ENCODE measurements at places on chromosomes 6 and 20.

DNA sequence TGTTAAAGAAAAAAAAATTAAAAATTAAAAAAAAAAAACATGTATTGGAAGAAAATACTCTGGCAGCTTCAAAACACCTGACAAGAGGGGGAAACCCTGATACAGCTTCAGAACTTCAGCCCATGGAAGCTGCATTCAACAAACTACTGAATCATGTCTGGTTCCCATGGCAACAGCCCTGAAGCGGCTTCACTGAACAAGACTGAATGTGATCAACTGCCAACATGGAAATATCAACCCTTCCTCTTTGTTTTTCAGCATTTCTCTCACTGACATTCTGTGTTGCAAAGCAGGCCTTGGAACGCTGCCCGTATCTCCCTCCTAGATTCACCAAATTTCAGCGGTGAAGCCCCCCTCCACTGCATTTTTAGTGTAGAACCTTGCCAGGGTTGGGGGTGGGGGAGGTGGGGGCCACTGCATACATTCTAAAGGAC is 91.3 kb upstream of the SHLD1 start:
- DNase-seq, result no peak

- no peak for DNase-seq
Measured at GRCh38 chr6:135227758-135228157, 46.6 kb downstream of the MYB start.

DNA sequence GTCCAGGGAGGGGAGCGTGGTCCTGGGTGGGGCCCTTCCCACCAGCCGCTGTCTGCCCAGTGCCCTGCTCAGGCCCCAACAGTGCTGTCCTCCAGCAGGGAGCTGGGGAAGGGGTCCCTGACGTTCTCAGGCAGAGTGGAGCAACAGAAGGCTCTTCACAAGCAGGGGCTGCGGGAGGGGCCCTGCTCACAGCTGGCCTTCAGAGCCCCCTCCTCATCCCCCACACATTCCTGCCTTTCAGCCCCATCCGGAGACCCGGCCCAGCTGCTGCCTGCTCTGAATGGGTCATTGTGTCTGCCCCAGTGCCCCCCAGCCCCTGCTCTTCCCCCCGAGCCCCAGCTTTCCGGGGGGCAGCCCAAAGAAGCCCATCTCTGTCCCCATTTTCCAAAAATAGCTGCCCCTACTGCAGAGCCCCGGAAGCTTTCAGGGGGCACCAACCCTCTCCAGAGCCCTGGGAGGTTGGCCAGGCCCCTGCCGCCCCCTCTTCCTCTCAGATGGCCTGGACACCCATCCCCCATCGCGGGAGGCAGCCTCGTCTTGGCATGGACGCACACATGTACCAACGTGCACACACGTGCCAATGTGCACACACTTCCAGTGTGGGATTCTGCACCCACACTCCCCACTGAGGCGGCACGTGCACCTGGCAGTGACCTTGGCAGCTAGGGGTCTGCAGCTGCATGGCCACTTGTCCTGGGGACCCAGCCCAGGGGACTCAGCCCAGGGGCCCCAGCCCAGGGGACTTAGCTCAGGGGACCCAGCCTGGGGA is 3.7 kb downstream of the COL20A1 start:
- DNase-seq, result no peak

- no peak for DNase-seq
Measured at GRCh38 chr6:168122011-168122410, 43.0 kb upstream of the FRMD1 start.

GRCh38 chr6:12903246-12903645 is 186.7 kb downstream of the PHACTR1 start:
- DNase-seq, result no peak

GRCh38 chr6:75446241-75446880 is 47.2 kb downstream of the FILIP1 start:
- DNase-seq, result no peak

GRCh38 chr6:43896329-43897255 is 126.6 kb downstream of the VEGFA start:
- DNase-seq, result no peak

DNA sequence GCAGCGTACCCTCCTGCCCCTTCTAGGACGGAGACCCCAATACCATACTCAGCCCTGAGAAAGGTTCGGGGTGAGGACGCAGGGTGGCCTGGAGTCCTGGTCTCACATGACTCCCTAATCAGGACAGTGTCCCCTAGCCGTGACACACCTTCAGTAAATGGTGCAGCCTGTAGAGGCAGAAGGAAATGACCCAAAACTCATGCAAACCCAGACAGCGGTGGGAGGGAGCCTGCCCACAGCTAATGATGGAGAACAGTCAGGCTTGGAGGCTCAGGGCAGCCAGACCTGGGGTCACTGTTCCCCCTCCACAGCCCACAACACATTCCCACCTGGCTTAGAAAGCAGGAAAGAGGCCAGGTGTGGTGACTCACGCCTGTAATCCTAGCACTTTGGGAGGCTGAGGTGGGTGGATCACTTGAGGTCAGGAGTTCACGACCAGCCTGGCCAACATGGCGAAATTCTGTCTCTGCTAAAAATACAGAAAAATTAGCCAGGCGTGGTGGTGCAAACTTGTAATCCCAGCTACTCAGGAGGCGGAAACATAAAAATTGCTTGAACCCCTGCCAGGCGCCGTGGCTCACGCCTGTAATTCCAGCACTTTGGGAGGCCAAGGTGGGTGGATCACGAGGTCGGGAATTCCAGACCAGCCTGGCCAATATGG is 8.8 kb upstream of the HMGA1 start:
- DNase-seq, result no peak

- no peak for DNase-seq
Measured at GRCh38 chr20:9578594-9578993, 64.2 kb downstream of the LAMP5 start.

DNA sequence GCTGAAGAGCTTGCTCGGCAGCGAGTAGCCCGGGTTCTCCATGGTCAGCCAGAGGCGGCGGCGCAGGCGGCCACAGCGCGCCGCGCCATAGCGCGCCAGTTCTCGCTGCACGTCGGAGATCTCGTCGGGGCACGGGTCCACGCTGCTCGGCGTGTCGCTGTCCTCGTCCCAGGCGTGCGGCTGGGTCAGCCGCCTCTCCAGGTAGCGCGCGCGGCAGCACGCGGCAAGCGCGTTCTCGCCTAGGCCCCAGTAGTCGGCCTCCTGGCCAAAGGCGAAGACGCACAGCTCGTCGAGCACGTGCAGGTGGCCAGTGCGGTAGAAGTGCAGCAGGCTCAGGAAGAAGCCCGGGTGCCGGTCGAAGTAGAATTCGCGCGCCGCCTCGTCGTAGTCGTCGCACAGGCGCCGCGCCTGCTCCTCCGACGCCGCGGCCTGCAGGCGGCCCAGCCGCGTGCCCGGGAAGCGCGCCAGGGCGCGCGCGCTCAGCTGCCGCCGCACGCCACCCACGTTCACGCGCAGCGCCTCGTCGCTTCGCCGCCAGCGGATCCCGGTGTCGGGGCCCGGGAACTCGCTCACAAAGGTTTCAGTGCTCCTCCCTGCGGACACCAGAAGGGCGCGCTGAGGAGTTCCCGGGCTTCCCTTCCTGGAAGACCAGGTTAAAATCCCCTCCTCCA is 2.7 kb downstream of the KCNS1 start:
- no peak for DNase-seq

DNA sequence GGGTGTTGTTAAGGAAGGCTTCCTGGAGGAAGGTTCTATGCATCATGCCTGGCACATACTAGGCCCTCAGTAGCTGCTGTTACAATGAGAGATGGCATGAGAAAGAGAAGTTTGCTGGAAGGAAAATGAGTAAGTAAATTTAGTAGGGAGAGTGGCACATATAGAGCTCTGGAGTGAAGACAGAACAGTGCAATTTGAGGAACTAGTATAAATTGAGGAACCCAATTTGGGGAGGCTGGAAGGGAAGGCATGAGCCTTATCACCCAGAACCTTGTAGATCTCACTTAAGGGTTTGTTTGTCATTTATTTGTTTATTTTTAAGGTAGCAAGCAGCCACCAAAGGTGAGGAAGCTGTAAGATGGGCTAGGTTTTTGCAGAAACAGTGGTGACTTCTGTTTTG is 87.1 kb upstream of the SCGN start:
- no peak for DNase-seq

DNA sequence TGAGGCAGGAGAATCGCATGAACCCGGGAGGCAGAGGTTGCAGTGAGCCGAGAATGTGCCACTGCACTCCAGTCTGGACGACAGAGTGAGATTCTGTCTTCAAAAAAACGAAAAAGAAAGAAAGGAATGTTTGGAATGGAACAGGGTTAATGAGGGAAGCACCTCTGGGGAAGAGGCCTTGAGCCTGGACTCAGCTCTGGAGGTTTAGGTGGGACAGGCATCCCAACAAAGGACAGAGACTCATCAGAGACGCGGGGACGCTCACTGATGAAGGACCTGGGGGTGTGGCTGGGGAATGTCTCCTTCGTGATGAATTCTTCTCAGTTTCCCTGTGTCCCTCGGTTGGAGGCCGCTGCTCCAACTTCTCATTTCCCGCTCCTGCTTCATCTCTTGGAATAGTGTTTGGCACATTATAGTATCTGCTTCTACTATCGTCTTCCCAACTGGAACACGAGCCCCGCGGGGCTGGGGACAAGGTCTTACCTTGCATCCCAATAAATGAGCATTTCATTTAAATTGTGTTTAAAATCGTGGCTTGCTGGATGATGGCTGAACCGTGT is 27.6 kb downstream of the KIF25 start:
- DNase-seq, result no peak

- no peak for DNase-seq
Measured at GRCh38 chr20:52383995-52384621, 192.5 kb upstream of the ZFP64 start.

DNA sequence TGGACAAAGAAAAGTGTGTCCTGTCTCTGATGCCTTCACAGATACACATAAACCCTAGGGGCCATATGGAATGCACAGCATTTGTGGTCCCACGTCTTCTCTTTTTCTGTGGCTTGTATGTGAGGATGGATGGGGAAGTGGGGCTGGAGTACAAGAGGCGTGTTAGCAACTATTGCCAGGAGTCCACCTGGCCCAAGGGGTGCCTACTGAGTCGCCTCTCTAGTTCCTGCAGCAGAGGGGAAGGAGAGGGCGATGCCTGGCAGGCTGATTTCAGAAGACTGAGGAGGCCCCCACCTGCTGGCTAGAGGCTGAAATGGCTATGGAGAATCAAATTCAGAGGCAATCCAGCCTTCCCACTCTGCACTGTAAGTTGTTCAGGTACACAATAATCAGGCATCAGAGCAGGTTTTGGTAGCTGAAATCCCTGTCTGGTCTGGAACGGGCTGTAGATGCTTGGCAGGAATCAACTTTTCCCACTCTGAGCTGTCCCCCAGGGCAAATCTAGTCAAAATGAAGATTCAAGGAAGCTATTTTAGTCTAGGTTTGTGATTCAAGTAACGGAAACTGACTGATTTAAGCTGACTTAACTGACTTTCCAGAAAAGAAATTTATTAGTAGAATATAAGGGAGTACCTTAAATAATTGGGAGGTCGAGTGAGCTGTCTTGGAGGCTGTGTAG is 14.9 kb upstream of the PPARD start:
- no peak for DNase-seq

- DNase-seq, result no peak
Measured at GRCh38 chr20:48826069-48826468, 1.7 kb downstream of the PREX1 start.

GRCh38 chr6:14036911-14037310 is 80.7 kb upstream of the CD83 start:
- no peak for DNase-seq

DNA sequence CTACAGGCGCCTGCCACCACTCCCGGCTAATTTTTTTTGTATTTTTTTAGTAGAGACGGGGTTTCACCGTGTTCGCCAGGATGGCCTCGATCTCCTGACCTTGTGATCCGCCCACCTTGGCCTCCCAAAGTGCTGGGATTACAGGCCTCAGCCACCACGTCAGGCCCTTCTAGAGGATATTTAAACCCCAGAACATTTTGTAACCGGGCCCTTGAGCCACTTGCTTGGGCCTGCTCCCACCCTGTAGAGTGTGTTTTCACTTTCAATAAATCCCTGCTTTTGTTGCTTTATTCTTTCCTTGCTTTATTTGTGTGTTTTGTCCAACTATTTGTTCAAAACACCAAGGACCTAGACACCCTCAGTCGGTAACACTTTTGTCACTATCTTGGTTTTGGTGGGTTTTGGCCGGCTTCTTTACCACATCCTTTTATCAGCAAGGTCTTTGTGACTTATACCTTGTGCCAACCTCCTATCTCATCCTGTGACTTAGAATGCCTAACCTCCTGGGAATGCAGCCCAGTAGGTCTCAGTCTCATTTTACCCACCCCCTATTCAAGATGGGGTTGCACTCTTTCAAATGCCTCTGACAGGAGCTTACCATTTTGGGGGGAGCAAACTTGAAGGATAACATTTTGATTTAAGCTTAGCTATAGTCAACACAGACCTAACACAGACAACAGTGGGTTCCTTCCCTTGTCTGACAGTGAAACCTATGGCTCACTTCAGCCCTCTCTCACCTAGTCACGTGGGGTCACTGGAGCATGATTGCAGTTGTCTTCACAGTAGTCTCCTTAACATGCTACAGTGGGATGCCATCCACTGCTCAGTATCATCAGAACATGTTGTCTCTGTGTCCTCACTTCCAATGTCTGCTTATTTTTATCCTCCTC is 27.9 kb upstream of the KIF6 start:
- DNase-seq, result no peak

- DNase-seq, result no peak
Measured at GRCh38 chr6:109448615-109449014, 7.0 kb downstream of the MICAL1 start.
